ENCODE measurements at places on chromosomes 5 and 9.

DNA sequence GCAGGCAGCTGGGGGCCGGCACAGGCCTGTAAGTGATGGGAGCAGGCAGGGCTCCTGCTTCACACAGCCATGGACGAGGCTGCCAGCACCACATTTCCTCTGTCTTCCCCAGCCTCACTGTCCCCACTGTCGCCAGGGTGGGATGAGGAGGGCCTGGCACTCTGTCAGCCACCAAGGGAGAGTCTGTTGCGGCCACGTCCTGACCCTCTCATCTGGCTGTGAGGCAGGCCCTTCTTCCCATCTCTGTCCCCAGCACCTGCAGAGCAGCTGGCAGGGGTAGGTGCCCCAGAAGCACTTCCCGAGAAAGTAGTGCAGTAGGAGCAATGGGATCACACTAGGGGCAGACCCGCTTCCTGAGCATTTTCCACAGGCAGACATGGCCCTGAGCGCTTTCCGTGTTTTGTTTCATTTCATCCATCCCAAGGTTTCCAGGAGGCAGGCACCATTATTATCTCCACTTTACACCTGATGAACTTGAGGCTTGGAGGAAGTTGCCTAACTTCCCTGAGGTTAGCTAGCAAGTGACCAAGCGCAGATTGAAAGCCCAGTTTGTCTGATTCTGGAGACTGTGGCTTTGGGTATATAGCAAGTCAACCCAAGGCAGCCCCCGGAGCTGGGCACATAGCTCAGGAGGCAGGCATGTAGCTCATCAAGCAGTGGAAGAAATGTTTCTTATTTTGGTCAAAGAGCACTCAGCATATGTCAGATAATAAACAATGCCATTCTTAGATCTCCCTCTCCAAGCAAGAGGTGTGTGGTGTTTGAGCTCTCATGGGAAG lies 202.4 kb downstream of the DAB2IP start:
- no peak for DNase-seq

DNA sequence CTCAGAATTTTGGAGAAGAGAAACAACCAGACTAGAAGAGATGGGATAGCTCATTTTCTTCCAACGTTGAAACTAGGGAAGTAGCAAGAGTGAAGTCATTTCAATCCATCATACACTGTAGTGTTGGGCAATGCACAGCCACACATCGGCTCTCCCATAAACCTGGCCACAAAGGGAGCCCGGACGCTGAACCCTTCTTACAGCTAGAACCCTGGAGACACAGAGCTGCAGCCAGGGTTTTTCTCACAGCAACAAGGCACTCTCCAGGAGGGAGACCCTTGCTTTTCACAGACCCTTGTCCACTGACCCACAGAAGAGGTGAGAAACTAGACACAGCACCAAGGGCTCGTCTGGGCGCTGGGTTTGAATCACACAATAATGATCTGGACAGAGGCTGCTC lies 101.4 kb upstream of the FSTL4 start:
- DNase-seq = no peak

GRCh38 chr9:127537014-127537413 lies 75.1 kb upstream of the STXBP1 start:
- no peak for DNase-seq

DNA sequence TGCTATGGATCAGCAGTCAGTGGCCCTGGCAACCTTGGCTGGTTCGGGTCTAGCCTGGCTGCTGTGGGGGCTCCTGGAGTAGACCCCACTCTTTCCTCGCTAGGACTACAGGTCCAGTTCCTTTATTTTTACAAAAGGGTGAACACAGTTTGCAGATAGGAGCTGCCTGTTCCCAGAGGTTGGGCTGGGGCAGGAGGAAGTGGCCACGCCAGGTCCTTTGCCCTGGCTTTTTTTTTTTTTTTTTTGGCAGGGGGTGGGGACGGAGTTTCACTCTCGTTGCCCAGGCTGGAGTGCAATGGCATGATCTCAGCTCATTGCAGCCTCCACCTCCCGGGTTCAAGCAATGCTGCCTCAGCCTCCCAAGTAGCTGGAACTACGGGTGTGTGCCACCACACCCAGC lies 7.9 kb downstream of the SLC2A6 start:
- DNase-seq = no peak

All from cortex of kidney (tissue), 1 donor.